ENCODE measurements at places on chromosomes 13 and 19.

- DNase-seq = peak; percentile 64
Measured at GRCh38 chr19:51564791-51565190, 6.3 kb upstream of the ZNF175 start.

- DNase-seq = peak; percentile 33
Measured at GRCh38 chr13:44710576-44710975, 134.4 kb upstream of the TSC22D1 start.

DNA sequence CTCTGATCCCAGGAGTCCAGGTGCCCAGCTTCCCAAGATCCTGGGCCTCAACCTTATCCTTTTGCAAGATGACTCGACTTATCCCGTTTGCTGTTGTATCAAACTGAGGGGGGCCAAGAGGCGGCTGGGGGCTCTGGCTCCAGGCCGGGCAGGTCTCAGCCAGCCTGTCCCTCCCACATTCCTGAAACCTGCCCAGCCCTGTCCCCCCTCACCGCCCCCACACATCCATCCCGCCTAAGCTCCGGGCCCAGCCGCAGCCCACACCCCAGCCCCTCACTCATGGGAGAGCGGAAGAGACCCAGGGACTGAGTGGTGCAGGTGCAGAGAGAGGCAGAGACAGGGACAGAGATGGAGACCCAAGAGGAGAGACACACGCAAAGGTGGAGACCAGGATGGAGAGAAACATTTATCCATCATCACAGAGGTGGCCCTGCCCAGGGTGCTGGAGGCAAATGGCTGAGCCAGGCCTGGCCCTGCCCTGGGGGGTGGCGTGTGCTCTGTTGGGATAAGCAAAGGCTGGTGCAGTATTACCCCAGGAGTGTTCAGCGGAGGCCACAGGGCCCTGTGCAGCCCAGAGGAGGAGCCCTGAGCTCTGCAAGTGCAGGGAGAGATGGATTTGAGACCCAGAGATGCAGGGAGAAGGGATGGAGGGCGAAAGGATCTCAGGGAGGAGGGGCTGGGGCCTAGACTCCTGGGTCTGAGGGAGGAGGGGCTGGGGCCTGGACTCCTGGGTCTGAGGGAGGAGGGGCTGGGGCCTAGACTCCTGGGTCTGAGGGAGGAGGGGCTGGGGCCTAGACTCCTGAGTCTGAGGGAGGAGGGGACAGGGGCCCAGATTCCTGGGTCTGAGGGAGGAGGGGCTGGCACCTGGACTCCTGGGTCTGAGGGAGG lies 1.6 kb downstream of the BCAM start:
- no peak for DNase-seq

- no peak for DNase-seq
Measured at GRCh38 chr13:27960362-27961226, 8.5 kb downstream of the CDX2 start.

DNA sequence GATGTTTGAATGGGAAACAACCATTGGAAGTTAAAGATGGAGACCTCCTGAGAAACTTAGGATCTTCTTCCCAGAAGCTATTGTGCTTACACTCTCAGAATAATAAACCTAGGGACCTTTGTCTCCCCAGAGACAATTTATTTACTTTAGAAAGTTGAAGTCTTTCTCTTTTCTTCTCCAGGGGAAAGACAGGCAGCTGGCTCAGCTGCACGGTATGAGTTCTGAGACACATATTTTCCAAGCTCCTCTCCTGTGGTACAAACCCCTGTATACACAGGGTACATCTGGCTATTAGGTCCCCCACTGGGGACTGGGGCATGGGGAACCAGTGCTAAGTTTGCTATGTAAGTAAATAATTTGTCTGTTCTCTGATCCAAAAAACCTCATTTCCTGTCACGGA lies 67.5 kb upstream of the POSTN start:
- no peak for DNase-seq

DNA sequence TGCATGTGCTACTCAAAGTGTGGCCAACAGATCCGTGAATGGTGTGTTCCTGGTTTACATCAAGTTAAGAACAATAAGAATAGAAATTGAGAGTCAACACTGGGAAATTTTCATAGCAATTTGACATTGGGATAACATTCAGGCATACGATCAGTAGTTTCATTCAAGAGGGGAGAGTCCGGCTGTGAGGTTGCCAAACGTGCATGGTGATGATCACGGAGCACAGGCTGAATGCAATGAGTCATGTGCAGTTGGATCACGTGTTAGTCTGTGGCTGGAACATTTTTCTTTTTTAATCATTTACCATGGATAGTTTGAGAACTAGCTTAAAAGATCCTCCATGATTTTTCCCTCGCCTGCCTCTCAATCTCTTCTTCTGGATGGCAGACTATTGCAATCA lies 2.5 kb upstream of the DCT start:
- DNase-seq = no peak

All from stimulated activated naive B cell treated with anti-CD40 and anti-IgM and Interleukin-4, amounts not matched to agents 10 μg/mL and 1 μg/mL and 100 μg/mL, for 72 hours (primary cell).